ENCODE measurements at places on chromosomes 7 and 10. TPM values are rescaled to one million over a fixed set of nuclear protein-coding genes. Genes with fewer than 3 reads are reported as not detected.

DGKI gene
- 1.6 TPM for total RNA-seq

MOGAT3 gene
- total RNA-seq: not detected

VAX1 gene
- total RNA-seq: not detected

GPR37 gene
- not detected for total RNA-seq

STOX1 gene
- 1.6 TPM for total RNA-seq

SPDYE9 gene
- not detected for total RNA-seq

ZDHHC6 gene
- total RNA-seq: 13.8 TPM

SPDYE2B gene
- total RNA-seq: not detected

POLR2J2 gene
- total RNA-seq: 1.3 TPM

HOXA9 gene
- 7.0 TPM for total RNA-seq

HMX3 gene
- total RNA-seq: 10.8 TPM

AOC1 gene
- not detected for total RNA-seq

AGBL3 gene
- total RNA-seq: 0.03 TPM

NKX1-2 gene
- not detected for total RNA-seq

EXOC4 gene
- total RNA-seq: 67.9 TPM

SPDYE5 gene
- not detected for total RNA-seq
